ENCODE measurements at places on chromosomes 3 and 15. TPM values are rescaled to one million over a fixed set of nuclear protein-coding genes. Genes with fewer than 3 reads are reported as not detected.

DNA sequence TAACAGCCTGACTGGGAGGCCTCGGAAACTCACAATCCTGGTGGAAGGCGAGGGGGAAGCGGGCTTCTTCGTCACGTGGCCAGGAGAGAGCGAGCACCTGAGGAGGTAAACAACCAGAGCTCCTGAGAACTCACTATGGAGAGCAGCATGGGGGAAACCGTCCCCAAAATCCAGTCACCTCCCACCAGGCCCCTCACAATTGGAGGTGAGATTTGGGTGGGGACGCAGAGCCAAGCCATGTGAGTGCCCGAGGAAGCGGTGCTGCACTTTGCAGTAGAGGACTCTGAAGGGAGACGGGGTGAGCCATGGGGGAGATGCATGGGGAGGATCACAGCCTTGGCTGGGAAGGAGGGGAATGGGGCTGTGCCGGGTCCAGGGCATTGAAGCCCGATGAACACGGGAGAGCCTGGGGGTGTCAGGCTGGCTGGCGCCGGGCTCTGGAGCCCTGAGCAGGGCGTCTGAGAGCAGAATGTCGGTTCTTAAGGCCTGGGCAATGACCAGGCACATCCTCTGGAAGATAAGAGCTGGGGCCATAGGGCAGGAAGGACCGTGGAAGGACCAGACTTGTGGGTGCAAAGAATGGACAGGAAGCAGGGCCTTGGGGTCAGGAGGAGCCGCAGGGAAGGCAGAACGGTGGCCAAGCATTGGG is 117.7 kb downstream of the GABRG3 start:
- no peaks in the 10 kb centered on the region for H3K27me3 ChIP-seq
- no peaks in the 10 kb centered on the region for H3K36me3 ChIP-seq
- no peak overlapping the region for H3K27ac ChIP-seq
- no peak overlapping the region for H3K4me3 ChIP-seq
- no peaks in the 10 kb centered on the region for H3K4me1 ChIP-seq

DNA sequence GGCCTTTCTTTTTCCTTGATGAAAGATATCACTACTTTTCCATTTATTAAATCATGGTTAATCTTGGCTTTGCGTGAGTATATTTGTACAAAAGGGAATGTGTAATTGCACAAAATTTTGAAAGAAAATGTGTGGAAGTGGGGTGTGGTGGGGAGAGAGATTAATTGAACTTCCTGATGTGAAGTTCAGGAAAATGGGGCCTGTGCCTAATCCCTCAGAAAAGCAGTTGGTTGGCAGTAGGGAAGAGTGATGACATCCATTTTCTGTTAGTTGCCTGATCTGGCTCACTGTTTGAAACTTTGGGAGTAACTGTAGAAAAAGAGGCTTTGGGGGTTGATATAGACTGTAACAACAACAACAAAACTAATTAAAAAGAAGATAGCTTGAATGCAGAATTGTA is 10.8 kb upstream of the IL20RB start:
- no peaks in the 10 kb centered on the region for H3K27me3 ChIP-seq
- H3K36me3 ChIP-seq = peaks cover 6% of the 10 kb centered on the region
- no peak overlapping the region for H3K27ac ChIP-seq
- no peak for DNase-seq
- no peaks in the 10 kb centered on the region for H3K4me1 ChIP-seq

DNA sequence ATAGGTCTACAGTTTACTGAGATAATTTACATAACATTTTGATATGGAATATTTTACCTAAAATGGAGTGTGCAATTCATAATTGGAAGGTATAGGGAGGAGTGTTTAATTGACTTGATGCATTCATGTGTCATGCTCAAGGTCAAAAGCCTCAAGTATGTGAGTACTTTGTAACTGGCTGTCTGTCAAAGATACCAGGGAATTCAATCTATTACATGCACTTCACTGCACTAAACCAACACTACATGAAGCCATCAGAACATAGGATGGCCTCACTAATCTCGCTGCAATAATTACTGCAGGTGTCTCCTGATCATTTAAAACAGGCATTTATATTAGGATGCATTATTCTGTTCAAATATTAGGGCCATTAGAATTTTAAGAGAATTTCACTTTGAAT is 367.2 kb downstream of the CNTN4 start:
- no peak for DNase-seq
- H3K4me1 ChIP-seq = no peaks in the 10 kb centered on the region

- no peak for DNase-seq
- no peaks in the 10 kb centered on the region for H3K4me1 ChIP-seq
- H3K27me3 ChIP-seq = no peaks in the 10 kb centered on the region
Measured at GRCh38 chr15:97929456-97930229, 30.9 kb upstream of the ARRDC4 start.

DNA sequence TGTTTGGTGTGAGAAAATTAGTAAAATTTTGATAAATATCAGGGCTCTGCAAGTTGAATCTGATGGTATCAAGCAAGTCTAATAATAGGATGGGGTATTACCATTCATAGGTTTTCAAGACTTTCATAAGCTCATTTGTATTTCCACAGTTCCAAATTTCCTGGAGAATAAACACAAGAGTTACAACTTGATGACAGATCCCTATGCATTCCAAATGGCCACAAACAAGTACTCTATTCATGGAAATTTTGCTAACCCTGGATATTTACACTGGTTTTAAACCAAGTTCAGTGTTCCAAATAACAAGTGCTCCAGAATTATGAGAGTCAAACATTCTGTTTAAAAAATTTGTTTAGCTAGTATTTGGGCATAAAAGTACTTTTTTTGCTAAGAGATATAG is 75.0 kb upstream of the CNTN6 start:
- H3K36me3 ChIP-seq = no peaks in the 10 kb centered on the region
- no peak for DNase-seq
- no peaks in the 10 kb centered on the region for H3K4me1 ChIP-seq
- H3K27me3 ChIP-seq = no peaks in the 10 kb centered on the region
- no peak overlapping the region for H3K4me3 ChIP-seq

- H3K4me3 ChIP-seq = no peak overlapping the region
- no peaks in the 10 kb centered on the region for H3K27me3 ChIP-seq
- H3K4me1 ChIP-seq = peaks cover 5% of the 10 kb centered on the region
- no peak overlapping the region for H3K27ac ChIP-seq
- no peaks in the 10 kb centered on the region for H3K36me3 ChIP-seq
- no peak for DNase-seq
Measured at GRCh38 chr3:176351408-176351807, 845.9 kb downstream of the TBL1XR1 start.

DNA sequence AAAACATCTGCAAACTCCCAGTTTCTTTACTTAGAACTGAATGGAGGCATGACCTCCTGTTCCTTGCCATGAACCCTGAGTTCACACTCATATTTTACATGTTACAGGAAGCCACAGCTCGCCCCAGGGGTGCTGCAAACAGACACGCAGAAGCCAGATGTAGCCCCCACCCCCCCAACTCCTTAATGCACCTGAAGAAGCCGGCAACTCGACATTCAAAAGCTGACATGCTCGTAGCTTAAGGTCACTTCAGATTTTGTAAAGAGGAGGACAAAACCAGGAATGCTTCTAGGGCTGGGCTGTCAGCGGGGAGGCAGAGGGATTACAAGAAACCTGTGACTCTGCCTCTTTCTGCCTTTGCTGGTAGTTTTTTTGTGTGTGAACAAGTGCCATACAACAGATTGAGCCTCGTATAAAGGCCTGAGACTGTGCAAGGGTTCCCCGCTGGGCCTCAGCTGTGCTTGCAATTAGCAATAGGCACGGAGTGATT is 42.0 kb upstream of the FEZF2 start:
- no peak for DNase-seq
- H3K4me3 ChIP-seq = no peak overlapping the region
- H3K27ac ChIP-seq = no peak overlapping the region

- H3K4me3 ChIP-seq = no peak overlapping the region
- no peak overlapping the region for H3K27ac ChIP-seq
- no peaks in the 10 kb centered on the region for H3K27me3 ChIP-seq
- no peak for DNase-seq
Measured at GRCh38 chr15:40235201-40235885, 3.5 kb upstream of the PAK6 start.

DNA sequence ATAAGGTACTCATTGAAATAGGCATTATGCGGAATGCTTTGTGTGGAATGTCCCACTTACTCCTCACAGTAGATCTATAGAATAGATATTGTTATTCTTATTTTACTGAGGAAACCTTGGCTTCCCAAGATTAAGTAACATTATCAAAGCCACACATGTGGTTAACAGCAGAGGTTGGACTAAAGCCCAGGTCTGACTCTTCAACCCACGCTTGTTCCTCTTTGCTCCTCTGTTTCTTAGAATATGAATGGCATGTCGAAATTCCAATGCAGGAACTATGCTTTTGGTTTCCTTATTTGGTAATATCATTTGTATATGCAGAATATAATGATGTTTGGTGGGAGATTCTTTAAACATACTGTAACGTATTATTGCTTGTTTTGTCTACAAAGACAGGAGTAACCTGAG is 818.8 kb upstream of the LMCD1 start:
- no peaks in the 10 kb centered on the region for H3K27me3 ChIP-seq
- DNase-seq = peak; percentile 18
- H3K27ac ChIP-seq = no peak overlapping the region

DNA sequence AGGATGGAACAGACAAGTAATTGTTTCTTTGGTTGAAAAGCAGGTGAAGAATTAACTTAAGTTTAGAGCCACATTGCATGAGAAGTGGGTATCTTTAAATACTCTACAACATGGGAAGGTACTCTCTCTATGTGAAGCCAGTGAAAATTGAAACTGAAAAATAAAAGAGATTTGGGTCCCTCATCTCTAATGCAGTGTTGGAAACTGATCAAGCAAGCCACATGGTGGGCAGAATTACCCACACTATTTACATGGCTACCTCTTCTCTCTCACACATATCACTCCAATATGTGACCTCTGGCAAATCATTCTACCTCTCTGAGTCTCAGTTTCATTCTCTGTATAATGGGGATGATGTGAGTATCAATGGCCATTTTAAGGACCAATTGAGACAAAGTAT is 339.0 kb downstream of the IL5RA start:
- H3K36me3 ChIP-seq = no peaks in the 10 kb centered on the region
- H3K27ac ChIP-seq = no peak overlapping the region
- H3K27me3 ChIP-seq = no peaks in the 10 kb centered on the region

DNA sequence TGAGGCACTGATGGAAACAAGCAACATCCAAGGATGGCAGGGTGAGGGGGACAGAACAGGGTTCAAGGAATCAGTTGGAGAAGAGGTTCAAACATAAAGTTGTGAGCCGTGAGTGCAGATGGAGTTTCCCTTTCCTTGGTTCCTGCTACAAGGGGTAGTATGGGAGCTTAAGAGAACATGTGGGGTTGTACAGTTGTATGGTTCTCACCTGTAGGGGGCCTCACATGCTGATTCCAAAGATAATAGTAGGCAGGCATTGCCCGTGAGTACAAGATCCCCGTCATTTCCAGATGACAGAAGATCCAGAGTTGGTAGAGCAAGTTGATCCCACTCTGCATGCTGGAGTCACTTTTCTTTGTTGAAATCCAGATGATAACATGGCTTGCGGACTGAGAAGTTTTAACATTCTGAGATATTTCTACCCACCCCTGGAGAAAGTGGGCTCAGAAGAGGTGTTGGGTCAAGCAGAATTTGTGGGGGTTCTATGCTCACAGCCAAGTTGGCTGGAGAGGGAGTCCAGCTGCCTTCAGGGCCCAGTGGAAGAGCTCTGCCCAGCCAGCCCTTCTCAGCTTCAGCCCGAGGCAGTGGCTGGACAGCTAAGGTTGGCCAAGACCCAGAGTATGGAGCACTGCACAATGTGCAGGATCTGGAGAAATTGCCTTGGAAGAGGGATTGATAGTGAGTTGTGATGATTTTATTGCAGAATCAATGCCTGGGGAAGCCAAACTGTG is 141.8 kb downstream of the THSD4 start:
- no peaks in the 10 kb centered on the region for H3K27me3 ChIP-seq
- no peak overlapping the region for H3K4me3 ChIP-seq
- H3K36me3 ChIP-seq = no peaks in the 10 kb centered on the region
- DNase-seq = no peak

GRCh38 chr3:194824100-194824499 is 138.4 kb downstream of the FAM43A start:
- no peak overlapping the region for H3K27ac ChIP-seq
- no peak overlapping the region for H3K4me3 ChIP-seq
- no peaks in the 10 kb centered on the region for H3K4me1 ChIP-seq
- H3K36me3 ChIP-seq = no peaks in the 10 kb centered on the region
- no peak for DNase-seq

DNA sequence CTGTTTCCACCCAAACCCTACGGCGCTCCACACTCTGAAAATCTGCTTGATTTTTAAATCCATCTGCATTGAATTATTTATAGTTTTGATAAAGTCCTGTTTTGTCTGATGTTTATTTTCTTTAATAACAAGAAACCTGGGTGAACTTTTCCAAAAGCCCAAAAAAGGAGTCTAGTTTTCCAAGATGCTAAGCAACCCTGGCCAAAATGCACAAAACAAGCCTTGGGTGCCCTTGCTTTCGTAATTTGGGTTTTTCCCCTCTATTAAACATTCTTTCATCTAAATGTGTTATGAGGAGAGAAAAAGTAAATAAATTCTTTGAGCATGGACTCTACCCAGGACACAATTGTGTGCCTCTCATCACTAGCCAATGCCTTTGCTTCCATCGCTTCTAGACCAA is 468.9 kb downstream of the MCTP2 start:
- H3K27me3 ChIP-seq = no peaks in the 10 kb centered on the region
- no peaks in the 10 kb centered on the region for H3K36me3 ChIP-seq
- no peak overlapping the region for H3K27ac ChIP-seq
- no peak overlapping the region for H3K4me3 ChIP-seq
- H3K4me1 ChIP-seq = no peaks in the 10 kb centered on the region
- no peak for DNase-seq

DNA sequence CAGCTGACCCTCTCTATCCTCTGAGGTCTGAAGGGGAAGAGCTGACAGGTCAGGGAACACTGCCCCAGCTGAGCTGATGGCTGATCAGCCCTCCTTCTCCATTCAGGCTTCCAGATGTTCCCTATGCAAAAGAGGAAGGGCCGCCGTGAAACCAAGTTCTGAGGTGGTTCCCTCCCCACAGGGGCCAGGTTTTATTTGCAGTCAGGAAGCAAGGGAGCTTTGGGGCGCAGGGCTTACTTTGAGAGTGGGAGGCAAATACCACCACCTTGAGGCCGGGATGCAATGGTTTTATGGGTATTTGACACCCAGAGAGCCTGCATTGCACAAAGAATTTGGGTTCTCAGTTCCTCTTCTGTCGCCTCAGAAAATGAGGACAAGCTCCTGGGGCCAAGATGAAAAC is 186.9 kb downstream of the ARRDC4 start:
- H3K27me3 ChIP-seq = no peaks in the 10 kb centered on the region
- no peak overlapping the region for H3K27ac ChIP-seq
- no peak for DNase-seq
- H3K36me3 ChIP-seq = no peaks in the 10 kb centered on the region

- DNase-seq = no peak
- H3K4me1 ChIP-seq = peaks cover 9% of the 10 kb centered on the region
- no peak overlapping the region for H3K4me3 ChIP-seq
- H3K27me3 ChIP-seq = no peaks in the 10 kb centered on the region
- no peaks in the 10 kb centered on the region for H3K36me3 ChIP-seq
Measured at GRCh38 chr15:48371961-48372360, 40.7 kb downstream of the DUT start.

- no peaks in the 10 kb centered on the region for H3K27me3 ChIP-seq
- H3K36me3 ChIP-seq = no peaks in the 10 kb centered on the region
- no peak overlapping the region for H3K27ac ChIP-seq
- no peak for DNase-seq
- no peak overlapping the region for H3K4me3 ChIP-seq
- no peaks in the 10 kb centered on the region for H3K4me1 ChIP-seq
Measured at GRCh38 chr3:27353221-27353620, 16.0 kb downstream of the NEK10 start.

DGKG gene
- total RNA-seq = 4.8 TPM

CKMT1A gene
- total RNA-seq = 21.6 TPM

CHRFAM7A gene
- 7.4 TPM for total RNA-seq

BUB1B gene
- total RNA-seq = 92.9 TPM

ZMYND10 gene
- total RNA-seq = 3.3 TPM

ZNF80 gene
- 0.12 TPM for total RNA-seq

NAA80 gene
- 21.3 TPM for total RNA-seq

GPR171 gene
- total RNA-seq = not detected

GOLGA6L4 gene
- total RNA-seq = 3.2 TPM

PLIN1 gene
- 0.32 TPM for total RNA-seq

All from HCT116 (cell line).